ENCODE measurements at places on chromosomes 7 and 10.

DNA sequence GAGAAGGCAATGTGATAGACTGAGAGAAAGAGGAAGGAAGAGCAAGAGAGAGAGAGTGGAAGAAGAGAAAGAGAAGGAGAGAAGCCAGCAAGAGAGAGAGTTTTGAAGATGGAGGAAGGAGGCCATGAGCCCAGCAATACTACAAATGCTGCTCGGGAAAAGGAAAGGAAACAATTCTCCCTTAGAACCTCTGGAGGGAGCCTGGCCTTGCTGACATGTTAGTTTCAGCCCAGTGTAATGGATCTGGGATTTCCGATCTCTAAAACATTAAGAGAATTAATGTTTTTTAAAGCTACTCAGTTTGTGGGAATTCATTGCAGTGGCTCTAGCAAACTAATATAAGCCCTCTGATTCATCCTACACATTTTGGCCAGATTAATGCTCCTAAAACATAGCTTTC, 206.8 kb upstream of the MTPN start:
- peak; percentile 41 for DNase-seq

- DNase-seq, result no peak
Observed at GRCh38 chr10:58625070-58625469, 112.4 kb downstream of the BICC1 start.

- DNase-seq, result no peak
Observed at GRCh38 chr7:150388709-150389531, 9.8 kb downstream of the ZNF775 start.

DNA sequence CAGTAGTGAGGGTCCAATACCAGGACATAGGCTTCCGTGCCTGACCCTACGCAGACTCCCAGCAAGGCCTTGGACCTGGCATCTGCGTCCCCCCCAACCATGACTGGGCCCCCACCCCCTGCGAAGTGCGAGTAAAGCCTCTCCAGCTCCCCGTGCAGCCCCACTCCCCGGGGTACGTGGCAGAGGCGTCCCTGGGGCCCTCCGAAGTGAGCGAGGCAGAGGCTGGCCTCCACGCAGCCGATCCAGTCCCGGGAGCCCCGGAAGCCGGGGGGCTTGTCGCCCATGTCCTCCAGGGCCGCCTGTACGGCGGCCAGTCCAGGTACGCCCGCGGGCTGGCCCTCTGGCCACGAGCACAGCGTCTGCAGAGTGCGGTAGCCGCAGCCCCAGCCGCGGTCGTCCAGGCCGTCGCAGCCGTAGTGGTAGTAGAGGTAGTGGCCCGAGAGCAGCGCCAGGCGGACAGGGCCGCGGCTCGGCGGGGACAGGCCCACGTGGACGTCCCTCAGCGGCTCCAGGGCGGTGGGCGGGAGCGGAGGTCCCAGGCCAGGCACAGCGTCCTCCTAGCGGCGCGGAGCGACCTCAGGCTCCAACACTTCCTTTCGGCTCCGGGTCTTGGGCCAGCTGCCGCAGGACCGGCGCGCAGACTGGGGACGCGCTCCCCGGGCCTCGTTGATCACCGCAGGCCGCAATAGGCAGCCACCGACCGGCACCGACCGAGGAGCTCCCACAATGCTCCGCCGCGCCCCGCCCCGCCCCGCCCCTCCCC, at the start of gene UFSP1:
Gene UFSP1, minus strand, starts transcription at position 728 of the 763 bp plus-strand sequence. Its CDS starts 444 bp downstream, at position 284.
- no peak for DNase-seq

GRCh38 chr10:77936697-77937567, 10.4 kb upstream of the DLG5 start:
- DNase-seq, result no peak

GRCh38 chr10:43824934-43825333, 176.3 kb upstream of the ZNF32 start:
- DNase-seq, result no peak

GRCh38 chr10:30553626-30554439, 75.7 kb downstream of the LYZL2 start:
- DNase-seq, result peak; percentile 67

DNA sequence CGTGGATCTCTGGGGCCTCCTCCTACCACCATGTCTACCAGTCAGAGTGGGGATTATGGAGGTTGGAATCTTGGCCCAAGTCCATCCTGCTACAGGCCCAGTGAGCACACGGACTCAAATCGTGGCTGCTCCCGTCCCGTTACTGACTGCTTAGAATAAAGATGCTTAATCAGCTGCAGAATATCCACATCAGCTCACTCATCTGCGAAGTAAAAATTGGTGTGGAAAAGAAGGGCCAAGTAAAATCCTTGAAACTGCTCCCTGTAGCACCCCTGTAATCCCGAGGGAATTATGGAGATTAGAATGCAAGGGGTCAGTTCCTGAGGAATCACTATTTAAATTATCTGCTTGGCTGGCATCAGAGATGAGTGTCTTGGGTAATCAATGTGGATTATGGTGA, 13.0 kb upstream of the HTR5A start:
- DNase-seq, result no peak

DNA sequence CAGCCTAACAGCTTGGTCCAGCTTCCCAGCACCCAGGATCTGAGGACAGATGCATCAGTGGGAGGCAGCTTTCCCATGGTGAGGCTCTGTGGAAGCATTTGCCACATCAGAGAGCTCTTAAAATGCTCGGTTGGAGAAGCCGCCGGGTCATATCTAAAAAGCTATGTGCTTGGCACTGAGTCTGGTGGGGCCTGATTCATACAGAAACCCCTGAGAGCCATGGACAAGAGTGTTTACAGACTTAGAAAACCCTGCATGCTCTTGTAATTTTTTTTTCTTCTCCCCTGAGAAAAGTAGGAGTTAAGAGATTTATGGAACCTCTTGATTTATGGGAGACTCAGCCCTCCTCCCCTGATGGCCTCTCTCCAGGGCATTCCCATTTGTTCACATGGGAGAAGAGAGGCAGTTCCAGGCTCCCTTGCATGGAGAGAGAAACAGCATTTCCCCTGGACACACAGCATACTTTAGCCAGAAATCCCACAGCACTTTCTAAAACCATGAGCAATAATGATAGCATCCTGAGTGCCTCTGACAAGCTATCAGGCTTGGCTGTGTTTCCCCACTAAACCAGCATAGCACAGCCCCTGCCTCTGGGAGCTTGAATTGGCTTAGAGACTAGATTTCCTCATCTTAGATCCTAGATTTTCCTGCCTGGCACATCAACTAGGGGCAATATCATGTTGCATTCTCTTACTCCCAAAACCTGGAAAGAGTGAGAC, 322.1 kb upstream of the AUTS2 start:
- no peak for DNase-seq

- DNase-seq, result no peak
Observed at GRCh38 chr7:5217396-5217795, 27.4 kb downstream of the WIPI2 start.

- no peak for DNase-seq
Observed at GRCh38 chr7:40033826-40034225, 83.8 kb downstream of the CDK13 start.

GRCh38 chr10:42827201-42827600, 44.6 kb downstream of the BMS1 start:
- peak; percentile 25 for DNase-seq

DNA sequence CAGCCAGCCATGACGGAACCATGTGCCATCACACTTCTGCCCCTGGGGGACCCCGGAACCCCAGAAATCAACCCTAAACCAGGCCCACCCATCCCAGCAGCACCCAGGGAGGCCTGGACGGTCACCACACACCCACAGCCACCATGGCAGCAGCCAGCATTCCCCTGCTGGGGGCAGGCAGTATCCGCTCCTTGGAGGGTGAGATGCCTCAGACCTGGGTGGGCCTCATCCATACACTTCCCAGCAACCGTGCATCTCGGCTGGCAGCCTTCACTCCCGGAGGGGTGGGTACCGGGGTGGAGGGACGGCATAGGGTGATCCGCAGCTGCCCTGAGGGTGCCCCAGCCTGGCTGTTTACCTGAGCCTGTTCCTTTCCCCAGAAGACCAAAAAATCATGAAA, 69.1 kb upstream of the FAM20C start:
- DNase-seq, result no peak

DNA sequence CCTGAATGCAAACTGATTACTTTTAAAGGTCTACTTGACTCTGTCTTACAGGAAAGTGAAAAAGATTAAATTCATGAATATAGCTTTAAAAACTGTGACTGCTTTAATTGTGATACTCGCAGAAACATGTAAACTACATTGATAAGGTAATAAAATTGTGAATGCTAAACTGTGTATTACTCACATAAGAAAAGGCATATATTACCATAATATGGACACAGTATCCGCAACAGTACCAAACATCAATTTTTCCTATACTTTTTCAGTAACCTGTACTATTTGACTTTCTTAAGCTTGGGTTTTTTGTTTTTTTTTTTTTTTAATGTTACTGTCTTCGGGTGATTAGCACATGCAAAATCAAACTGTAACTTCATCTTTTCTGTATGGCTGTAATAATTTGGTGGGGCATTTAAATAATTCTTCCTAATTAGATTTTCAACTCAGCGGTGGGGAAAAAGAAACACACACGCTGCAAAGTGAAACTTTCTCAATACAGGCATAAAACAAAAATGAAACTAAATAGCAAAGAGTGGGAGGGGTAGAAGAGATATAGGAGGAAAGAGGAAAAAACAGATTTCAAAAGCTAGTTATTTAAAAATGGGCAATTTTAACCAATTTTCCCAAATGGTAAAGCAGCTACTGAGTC, 23.2 kb downstream of the NT5C3A start:
- no peak for DNase-seq

GRCh38 chr7:135742371-135742770, 6.2 kb downstream of the FAM180A start:
- DNase-seq, result no peak

- DNase-seq, result no peak
Observed at GRCh38 chr10:109405338-109405737, 518.0 kb downstream of the XPNPEP1 start.

DNA sequence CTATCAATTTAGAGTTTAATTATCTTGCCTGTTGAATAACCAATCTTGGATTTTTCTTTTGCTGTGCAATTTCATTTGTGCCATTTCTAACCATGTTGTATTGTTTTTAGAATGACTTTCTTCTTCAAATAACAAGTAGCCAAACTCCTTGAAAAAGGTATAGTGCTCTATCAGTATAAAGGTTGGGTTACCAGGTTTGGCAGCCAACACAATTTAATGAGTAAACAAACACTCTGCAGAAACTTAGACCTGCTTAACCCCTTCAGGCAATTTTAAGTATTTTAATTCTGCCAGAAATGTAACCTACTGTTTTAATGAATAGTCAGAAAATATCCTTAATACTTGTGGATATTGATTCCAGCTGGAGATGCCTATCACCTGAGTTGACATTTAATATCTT, 299.8 kb downstream of the ARL4A start:
- DNase-seq, result no peak

GRCh38 chr7:79652619-79653018, 199.2 kb upstream of the MAGI2 start:
- DNase-seq, result no peak

DNA sequence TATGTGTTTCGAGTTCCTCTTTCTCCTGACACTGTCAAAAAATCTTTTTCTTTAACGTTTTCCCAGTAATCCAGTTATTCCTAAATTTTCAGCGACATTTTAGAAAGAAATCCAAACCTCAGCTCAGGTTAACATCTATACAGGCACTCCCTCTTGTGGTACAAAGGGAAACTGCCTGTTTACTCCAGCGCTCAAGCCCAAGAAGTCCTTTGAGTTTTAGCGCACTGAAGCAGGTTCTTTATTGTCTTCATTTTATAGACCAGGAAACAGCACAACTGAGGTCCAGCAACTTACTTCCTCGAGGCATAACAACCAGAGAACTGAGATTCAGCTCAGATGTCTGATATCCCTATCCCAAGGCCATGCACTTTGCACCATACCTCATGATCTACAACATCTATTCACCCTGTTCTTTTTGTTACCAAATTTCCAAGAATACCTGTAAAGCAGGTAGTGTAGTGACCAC, 287.2 kb upstream of the MKLN1 start:
- peak; percentile 63 for DNase-seq

DNA sequence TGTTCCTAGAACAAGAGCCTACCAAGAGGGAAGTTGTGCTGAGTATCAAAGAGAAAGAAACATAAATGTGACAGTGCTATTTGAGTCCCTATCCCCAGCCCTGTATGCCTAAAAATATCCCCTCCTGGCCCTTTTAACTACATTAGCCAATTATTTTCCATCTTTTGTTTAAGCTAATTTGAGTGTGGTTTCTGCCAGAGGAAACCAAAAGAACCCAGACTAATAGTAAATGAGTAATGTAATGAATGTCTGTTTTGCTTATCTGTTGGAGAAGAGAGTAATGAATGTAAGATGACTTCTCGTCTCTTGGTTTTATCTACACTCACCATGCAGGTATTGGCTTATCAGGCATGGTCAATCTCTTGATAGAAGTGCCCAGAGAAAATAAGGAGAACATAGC, 134.4 kb upstream of the CDK1 start:
- DNase-seq, result no peak

DNA sequence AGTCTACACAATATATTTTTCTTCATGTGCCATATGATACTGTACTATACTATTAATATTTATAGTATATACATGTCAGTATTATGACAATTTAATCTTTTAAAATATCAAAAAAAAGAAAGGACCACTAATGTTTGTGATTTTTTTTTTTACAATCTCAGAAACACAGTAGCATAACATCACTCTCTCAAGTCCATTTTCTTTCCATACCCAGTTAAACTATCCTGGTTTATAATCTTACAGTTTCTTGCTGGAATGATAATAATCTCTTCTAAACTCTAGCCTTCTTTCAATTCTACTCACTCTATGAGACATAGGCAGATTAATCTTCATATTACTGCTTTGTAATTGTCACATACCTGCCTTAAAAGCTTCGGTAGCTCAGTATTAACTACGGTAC, 8.9 kb upstream of the PHYHIPL start:
- no peak for DNase-seq

DNA sequence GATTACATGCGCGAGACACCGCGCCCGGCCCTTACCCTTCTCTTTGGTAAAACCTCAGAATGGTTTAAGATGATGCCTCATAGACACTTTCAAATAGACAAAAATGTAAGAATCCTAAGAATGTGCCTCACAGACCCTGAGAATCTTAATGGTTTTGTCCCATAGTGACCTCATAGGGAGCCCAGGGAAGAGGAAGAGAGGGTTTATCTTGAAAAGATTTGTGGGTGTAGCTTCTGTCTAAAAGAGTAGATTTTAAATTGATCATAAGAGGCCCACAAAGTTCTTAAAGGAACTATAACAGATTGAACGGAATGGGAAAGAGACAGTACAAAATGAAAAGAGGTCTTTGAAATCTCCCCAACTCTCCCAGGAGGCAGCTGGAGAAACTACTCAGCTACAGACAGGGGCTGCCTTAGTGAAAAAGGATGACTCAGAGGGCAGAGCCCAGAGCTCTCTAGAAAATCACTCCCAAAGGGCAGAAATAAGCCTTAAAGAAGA, 220.6 kb downstream of the ADRA2A start:
- DNase-seq, result peak; percentile 14

Measured in iPS-NIHi11 (cell line).